ENCODE measurements at places on chromosomes 1 and 21. TPM values are rescaled to one million over a fixed set of nuclear protein-coding genes. Genes with fewer than 3 reads are reported as not detected.

The FMO3 gene
- total RNA-seq = 1.2 TPM

The CLCA2 gene
- not detected for total RNA-seq

The SUSD4 gene
- 29.7 TPM for total RNA-seq

The AMY1B gene
- not detected for total RNA-seq

The AGO3 gene
- total RNA-seq = 20.8 TPM

- no peak for DNase-seq
Observed at GRCh38 chr1:243738020-243738419, 112.0 kb downstream of the AKT3 start.

DNA sequence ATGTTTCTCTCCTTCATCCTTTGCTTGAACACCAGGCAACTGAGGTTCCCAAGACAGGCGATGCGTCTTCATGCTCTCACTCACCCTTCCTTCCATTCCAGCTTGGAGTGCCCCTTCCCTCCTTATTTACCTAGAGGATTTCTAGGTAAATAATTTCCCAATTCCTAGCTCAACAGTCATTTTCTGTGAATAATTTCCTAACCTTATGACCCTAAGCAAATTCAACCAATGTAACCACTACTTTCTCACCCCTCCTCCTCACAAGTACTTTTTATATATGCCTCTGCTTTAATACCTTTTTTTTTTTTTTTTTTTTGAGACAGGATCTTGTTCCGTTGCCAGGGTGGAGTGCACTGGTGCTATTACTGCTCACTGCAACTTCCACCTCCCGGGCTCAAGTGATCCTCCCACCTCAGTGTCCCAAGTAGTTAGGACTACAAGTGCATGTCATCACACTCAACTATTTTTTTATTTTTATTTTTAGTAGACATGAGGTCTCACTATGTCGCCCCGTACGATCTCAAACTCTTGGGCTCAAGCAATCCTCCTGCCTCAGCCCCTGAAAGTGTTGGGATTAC, 86.7 kb downstream of the USP24 start:
- DNase-seq = no peak

DNA sequence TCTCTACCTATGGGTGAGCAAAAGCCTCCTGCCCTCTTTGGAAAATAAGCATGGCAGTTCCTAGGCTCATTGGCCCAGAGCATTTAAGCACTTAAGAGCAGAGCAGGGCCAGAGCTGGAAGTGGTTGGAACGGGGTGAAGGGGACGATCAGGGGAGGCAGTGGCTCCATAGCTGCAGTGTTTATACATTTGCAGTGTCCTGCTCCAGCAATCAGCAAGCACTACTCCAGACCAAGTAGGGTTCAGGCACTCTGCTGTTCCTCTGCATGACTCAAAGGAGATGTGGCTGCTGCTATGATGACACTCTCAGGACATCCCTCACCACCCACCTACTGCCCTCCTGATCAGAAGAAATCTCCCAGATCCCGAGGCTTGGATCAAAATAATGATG, 55.0 kb downstream of the TRABD2B start:
- no peak for DNase-seq

DNA sequence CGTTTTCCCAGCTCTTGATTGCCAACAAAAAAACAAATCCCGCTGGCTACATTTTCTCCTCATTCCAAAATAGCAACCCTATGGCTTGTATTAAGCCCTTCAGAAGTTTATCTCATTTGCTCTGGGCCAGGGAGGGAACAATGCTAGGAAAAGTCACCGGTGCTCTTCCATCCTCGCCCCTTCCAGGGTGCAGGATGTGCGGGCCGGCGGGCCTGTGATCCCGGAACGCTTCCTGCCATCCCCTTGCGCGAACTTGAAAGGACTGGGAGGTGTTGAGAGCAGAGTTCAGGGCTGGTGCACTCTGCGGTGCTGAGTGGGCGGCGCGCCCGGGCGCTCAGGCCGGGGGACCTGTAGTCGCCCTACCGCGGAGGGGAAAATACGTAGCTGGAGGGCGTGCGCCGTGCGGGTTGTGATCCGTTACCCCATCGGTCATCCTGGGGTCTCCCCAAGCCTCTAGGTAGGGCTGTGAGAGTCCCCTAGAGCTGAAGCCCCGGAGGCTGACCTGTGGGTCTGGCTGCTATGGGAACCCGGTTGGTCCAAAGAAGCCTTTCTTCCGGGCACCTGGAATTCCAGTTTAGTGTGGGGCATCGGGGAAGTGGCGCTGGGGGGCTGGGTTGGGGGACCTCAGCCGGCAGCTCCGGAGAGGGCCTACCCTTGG, 13.1 kb downstream of the NR5A2 start:
- no peak for DNase-seq

GRCh38 chr1:12409681-12410080, 179.9 kb downstream of the VPS13D start:
- no peak for DNase-seq

- peak; percentile 93 for DNase-seq
Observed at GRCh38 chr21:39348355-39349210, at the start of gene HMGN1. Gene HMGN1 (minus strand): TSS chr21:39349088. CDS start chr21:39348917, 171 bp downstream.

- peak; percentile 88 for DNase-seq
Observed at GRCh38 chr1:16612332-16613172, 812 bp downstream of the NBPF1 start.

DNA sequence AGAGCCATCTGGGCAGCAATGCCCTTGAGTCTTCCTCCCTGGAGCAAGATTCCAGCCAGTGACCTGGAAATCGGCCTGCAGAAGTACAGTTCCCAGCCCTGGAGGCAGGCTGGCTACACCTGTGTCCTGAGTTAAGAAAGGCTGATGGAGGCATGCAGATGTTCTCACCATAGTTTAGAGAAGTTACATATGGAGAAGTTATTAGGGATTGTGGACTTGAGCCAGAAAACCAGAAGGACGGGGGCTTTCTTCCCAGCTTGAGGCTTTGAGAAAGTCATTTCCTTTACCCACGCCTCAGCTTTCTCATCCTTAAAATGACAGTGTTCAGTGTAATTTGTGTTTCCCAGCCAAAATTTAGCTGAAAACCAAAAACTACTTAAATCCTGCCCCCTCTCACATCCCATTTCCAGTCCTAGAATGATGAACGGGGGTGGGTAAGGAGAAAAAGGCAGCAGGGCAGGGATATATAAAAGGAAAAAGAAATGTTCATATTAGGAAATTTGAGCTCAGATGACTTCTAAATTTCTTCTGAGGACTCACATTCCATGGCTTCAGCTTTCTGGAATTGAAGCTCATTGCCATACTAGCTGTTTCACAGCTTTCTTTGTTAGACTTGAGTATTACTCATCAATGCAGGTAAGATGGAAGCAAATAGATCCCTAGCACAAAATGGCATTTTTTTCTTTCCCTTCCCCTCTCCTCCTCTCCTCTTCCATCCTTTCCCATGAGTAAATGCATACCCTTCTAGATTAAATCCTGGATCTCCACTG, 14.4 kb upstream of the C8B start:
- no peak for DNase-seq

DNA sequence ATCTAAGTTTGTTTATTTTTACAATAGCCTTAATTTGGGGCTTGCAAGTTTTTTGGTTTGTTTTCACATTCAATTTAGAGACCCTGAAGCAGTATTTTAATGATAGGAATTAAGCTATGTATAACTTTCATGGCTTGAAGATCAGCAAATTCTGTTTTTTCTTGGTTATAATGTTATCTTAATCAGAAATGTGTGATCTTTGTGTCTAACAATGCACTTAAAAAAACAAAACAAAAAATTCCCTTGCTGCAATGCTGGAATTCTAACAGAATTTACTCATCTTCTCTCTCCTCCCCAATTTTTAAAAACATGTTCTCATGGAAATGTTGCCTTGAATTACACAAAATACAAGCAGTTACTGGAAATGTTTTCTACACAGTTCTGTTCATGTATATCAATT, 113.1 kb downstream of the OLFML2B start:
- DNase-seq = no peak

- DNase-seq = no peak
Observed at GRCh38 chr1:212271234-212271633, 14.0 kb upstream of the PPP2R5A start.

All from right cardiac atrium (tissue), 5 donors.